DMS153 (cell line): ENCODE measurements at places on chromosomes 12 and 14.

DNA sequence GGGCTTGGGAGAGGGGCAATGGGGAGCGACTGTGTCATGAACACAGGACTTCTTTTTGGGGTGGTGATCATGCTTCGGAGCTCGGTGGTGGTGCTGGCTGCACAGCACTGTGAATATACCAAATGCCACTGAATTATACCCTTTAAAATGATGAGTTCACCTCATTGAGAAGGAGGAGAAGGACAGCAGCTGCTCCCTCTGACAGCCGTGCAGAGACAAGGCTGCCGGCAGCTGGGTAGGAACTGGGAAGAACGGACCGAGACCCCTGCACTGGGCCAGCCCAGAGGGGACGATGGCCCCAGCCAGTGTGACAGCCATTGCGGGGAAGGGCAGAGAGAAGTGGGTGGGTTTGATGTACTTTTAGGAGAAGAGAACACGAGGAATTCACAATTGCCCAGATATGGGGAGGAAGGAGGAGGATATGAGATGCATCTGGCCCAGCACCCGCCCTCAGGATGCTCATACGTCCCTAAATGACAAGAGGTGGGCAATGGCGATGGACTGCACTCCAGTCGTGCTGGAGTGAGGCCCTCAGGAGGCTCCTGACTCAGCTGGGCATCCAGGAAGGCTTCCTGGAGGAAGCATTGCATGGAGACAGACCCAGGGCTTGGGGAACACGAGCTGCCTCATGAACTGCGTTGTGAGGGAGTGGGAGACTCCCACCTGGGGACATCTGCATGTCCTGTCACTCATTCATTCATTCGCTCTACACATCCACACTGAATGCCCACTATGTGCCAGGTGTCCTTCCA is 64.3 kb upstream of the C14orf180 start:
- no peak for DNase-seq

GRCh38 chr14:90034156-90034555 is 27.6 kb upstream of the KCNK13 start:
- no peak for DNase-seq

- no peak for DNase-seq
Observed at GRCh38 chr12:99390707-99391106, 256.8 kb upstream of the GARIN6 start.

DNA sequence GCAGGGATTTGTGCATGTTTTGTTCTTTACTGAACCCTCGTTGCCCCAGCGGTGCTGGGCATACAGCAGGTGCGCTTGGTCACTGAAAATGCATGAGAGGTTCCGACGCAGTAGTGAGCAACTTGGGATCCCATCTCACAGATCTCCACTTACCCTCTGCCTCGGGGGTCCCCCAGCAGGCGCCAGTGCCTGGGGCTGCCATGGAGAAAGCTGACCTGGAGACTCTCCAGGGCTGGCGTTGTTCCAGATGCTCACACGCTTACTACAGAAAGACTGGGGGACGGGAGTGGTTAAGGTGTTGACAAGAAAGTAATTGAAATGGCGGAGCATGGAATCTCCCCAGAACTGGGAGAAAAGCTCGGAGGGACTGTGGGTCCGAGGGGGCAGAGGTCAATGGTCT is 14.2 kb downstream of the GLT1D1 start:
- DNase-seq, result no peak

DNA sequence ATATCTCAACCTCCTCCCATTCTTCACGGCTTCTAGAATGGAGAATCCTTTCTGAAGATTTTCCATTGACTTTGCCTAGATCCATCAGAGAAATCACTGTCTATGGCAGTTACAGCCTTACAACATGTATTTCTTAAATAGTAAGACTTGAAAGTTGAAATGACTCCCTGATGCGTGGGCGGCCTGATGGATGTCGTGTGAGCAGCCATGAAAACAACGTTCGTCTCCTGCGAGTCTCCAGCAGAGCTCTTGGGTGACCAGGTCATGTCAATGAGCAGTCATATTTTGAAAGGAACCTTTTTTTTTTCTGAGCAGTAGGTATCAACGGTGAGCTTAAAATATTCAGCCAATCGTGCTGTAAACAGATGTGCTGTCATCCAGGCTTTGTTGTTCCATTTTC is 139.9 kb upstream of the C14orf180 start:
- no peak for DNase-seq
